ENCODE measurements at places on chromosomes 5 and 9.

- DNase-seq, result no peak
These were observed 386.1 kb downstream of the ACTL7B start for GRCh38 chr9:108469654-108470053.

DNA sequence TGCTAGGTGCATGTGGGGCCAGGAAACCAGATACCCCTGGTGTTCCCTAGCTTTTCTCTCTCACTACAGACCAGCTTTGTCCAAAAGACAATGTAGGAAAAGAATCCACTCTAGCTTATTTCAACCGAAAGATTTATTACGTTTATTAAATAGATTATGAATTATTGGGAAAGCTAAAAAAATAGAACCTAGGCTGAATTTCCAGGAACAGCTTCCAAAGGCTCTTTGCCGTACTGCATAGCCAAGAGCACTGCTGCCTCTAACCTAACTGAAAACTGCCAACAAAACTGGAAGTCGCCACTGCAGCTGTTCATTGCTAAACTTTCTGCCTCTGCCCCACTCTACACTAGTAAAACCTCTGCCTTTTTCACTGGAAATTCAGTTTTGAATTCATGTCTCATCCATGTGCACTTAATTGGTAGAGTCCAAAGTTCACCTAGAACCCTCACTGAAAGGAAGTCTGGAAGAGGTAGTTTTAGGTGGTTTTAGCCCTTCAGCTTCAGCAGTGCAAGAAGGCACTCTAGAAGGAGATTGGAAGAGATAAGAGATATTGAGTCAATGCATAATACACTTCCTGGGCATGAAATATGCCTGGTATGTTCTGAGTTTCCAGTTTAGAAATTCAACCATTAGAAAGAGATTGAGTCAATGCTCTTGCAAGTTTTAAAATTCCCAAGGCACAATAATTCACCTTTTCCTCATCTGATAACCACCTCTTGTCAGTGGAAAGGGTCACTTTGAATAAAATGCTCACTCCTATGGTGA, 927.9 kb downstream of the MAT2B start:
- no peak for DNase-seq

DNA sequence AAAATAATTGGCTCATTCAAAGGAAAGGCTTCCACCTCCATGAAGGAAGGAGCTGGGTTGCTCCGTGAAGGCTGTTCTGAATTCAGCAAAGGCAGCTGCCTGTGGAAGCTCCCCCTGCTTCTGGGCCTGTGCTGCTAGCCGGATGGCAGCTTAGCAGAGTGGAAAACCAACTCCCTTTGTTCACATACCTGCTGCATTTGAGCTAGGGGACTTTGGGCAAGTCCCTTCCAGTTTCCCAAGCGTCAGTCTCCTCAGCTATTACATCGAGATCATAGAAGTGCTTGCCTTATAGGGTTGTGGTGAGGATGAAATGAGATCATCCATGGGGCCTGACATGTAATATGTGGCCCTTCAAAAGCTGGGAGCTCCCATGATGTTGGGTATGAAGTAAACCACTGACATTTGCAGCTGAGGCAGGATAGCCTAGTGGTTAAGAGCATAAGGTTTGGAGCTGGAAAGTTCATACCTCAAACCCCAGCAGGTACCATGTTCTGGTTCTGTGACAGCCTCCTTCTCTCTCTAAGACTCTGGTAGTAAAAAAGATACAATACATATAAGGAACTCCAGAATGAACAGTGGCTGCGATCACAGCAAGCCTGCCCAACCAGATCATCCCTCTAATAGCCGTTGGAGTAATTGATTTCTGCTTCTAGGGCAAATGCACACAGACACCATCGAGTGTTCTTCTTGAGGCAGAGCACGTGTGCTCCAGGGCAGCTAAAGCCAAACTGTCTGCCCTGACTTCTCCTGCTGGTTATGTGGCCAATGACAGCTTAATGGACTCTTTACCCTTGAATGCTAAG, 11.0 kb upstream of the DENND1A start:
- no peak for DNase-seq

- DNase-seq, result no peak
These were observed 194.0 kb downstream of the SEMA6A start for GRCh38 chr5:116380621-116381020.

GRCh38 chr9:120982836-120983235, 56.2 kb upstream of the TRAF1 start:
- no peak for DNase-seq

GRCh38 chr9:122122903-122123632, 30.0 kb upstream of the TTLL11 start:
- peak; percentile 61 for DNase-seq
